ENCODE measurements at places on chromosomes 13 and 19. TPM values are rescaled to one million over a fixed set of nuclear protein-coding genes. Genes with fewer than 3 reads are reported as not detected.

The DNAAF3 gene
- not detected for total RNA-seq

The KLK4 gene
- total RNA-seq, result not detected

The ZNF836 gene
- total RNA-seq, result 10.0 TPM

The P2RY11 gene
- 64.0 TPM for total RNA-seq

The SLC15A1 gene
- not detected for total RNA-seq

The CAMSAP3 gene
- 0.50 TPM for total RNA-seq

The SLC25A30 gene
- total RNA-seq, result 22.0 TPM

The KLK12 gene
- total RNA-seq, result not detected

The ZNF541 gene
- total RNA-seq, result 0.22 TPM

The ZNF426 gene
- 18.8 TPM for total RNA-seq

The ZNF534 gene
- not detected for total RNA-seq

The SWSAP1 gene
- 2.2 TPM for total RNA-seq

The SHC2 gene
- not detected for total RNA-seq

The ZNF723 gene
- 0.14 TPM for total RNA-seq

The NOVA2 gene
- total RNA-seq, result not detected

The KLK10 gene
- not detected for total RNA-seq

The C13orf46 gene
- 0.96 TPM for total RNA-seq

The ANGPTL8 gene
- not detected for total RNA-seq

The LRG1 gene
- 0.38 TPM for total RNA-seq

The CALR3 gene
- total RNA-seq, result 0.16 TPM

The IGFL1 gene
- total RNA-seq, result not detected

The DHDH gene
- total RNA-seq, result 1.1 TPM

The CEACAM7 gene
- not detected for total RNA-seq

The APC2 gene
- total RNA-seq, result 0.21 TPM

The CFD gene
- total RNA-seq, result 1.8 TPM

The KLK3 gene
- not detected for total RNA-seq

The TRIM13 gene
- total RNA-seq, result 17.7 TPM
